ENCODE measurements at places on chromosomes 2 and 18. TPM values are rescaled to one million over a fixed set of nuclear protein-coding genes. Genes with fewer than 3 reads are reported as not detected.

Gene RIF1
- total RNA-seq, result 36.4 TPM

Gene SRD5A2
- not detected for total RNA-seq

Gene RRM2
- total RNA-seq, result 2.3 TPM

Gene OSR1
- 9.7 TPM for total RNA-seq

Gene ZSWIM2
- total RNA-seq, result not detected

Gene SKA1
- total RNA-seq, result 0.52 TPM

Gene DOCK10
- total RNA-seq, result 35.8 TPM

Gene WDR12
- 35.6 TPM for total RNA-seq

Gene PTGR3
- 27.7 TPM for total RNA-seq

Gene LHCGR
- not detected for total RNA-seq

Gene NR4A2
- total RNA-seq, result 3.5 TPM

Gene HOXD1
- 4.1 TPM for total RNA-seq

Gene LONRF2
- 4.2 TPM for total RNA-seq

Gene NT5DC4
- not detected for total RNA-seq

Gene STARD6
- not detected for total RNA-seq

Gene UGT1A4
- not detected for total RNA-seq

Gene CYP1B1
- total RNA-seq, result 69.4 TPM

Gene PDE1A
- 6.3 TPM for total RNA-seq

Gene RFTN2
- total RNA-seq, result 12.3 TPM

Gene KCNS3
- 47.8 TPM for total RNA-seq

Gene YES1
- total RNA-seq, result 56.0 TPM

Gene TEX44
- not detected for total RNA-seq

Gene STPG4
- total RNA-seq, result not detected

Gene NCKAP5
- 40.8 TPM for total RNA-seq

Gene BCL11A
- 10.3 TPM for total RNA-seq

Gene DOK6
- total RNA-seq, result 5.9 TPM

Gene AKAIN1
- not detected for total RNA-seq

Gene IL1R2
- 17.0 TPM for total RNA-seq

Gene CYTIP
- 34.7 TPM for total RNA-seq

Measured in upper lobe of right lung (tissue), 1 donor.